Activated CD8-positive, alpha-beta memory T cell treated with anti-CD3 and anti-CD28 coated beads for 4 hours (primary cell): ENCODE measurements at places on chromosomes 4 and X.

GRCh38 chr4:95153182-95153581 is 395.4 kb downstream of the BMPR1B start:
- no peak for DNase-seq

- no peak for DNase-seq
These were observed 33.0 kb downstream of the GSTCD start for GRCh38 chr4:105741548-105741947.

DNA sequence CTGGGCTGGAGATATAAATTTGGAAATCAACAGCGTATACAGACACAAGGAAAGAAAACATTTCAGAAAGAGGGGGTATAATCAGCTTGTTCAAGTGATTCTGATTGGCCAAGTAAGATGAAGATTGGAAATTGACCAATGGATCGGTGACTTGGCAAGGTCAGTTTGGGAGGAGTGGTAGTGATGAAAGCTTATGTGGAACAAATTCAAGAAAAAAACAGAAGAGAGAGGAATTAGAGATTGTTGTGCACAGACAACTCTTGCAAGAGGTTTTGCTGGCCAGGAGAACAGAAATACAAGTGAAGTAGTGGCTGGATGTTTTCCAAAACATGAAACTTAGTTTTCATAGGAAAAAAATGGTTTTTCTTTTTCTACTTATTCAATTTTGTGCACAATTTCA is 16.3 kb downstream of the CD38 start:
- no peak for DNase-seq

GRCh38 chrX:9458516-9459078 is 6.3 kb upstream of the TBL1X start:
- DNase-seq = no peak

- no peak for DNase-seq
These were observed 6.7 kb downstream of the ARL13A start for GRCh38 chrX:100976211-100976610.

- no peak for DNase-seq
These were observed 166.9 kb downstream of the DEFB131A start for GRCh38 chr4:9611101-9611500.

- DNase-seq = no peak
These were observed 23.9 kb upstream of the RNF212 start for GRCh38 chr4:1137063-1137776.

GRCh38 chr4:139913995-139914598 is 239.9 kb downstream of the MAML3 start:
- no peak for DNase-seq

GRCh38 chr4:5460106-5460801 is 248.1 kb downstream of the EVC2 start:
- no peak for DNase-seq

DNA sequence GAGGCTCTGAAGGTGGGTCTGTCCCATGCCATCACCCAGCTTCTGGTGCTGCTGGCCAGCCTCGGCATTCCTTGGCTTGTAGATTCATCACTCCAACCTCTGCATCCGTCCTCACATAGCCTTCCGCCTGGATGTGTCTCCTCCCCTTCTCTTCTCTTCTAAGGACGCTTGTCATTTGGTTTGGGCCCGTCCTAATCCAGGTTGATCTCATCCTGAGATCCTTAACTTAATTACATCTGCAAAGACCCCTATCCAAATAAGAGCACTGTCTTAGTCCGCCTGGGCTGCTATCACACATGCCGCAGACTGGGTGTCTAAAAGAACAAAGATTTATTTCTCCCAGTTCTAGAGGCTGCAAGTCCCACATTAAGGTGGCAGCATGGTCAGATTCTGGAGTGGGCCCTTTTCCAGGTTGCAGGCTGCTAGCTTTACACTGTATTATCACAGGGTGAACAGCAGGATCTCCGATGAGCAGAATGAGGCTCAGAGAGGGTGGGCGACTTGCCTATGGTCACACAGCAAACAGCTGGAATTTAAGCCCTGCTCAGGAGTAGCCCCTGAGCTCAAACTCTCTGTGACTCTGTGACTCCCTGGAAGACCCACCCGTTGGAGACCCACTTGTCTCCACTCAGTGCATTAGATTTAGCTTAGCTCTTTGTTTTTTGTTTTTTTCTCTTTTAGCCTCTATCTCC is 113.1 kb downstream of the STK32B start:
- DNase-seq = no peak

GRCh38 chr4:105145903-105146275 is 787 bp upstream of the TET2 start:
- peak; percentile 16 for DNase-seq

- peak; percentile 14 for DNase-seq
These were observed 37.2 kb downstream of the ATP2B3 start for GRCh38 chrX:153554519-153555167.

DNA sequence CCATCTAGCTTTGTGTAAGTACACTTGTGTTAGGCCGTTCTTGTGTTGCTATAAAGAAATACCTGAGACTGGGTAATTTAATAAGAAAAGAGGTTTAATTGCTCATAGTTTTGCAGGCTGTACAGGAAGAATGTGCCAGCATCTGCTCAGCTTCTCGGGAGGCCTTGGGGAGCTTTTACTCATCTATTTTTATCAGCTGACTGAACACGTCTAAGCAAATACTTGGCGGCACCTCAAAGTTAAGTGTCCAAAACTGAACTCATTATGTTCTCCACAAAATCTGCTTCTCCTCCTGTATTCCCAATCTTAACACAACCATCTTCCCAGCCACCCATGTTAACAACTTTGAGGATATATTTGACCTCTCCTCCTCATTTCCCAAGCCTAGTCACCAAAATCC is 42.4 kb upstream of the GATB start:
- no peak for DNase-seq

GRCh38 chr4:159545556-159545955 is 442.7 kb downstream of the RAPGEF2 start:
- no peak for DNase-seq

DNA sequence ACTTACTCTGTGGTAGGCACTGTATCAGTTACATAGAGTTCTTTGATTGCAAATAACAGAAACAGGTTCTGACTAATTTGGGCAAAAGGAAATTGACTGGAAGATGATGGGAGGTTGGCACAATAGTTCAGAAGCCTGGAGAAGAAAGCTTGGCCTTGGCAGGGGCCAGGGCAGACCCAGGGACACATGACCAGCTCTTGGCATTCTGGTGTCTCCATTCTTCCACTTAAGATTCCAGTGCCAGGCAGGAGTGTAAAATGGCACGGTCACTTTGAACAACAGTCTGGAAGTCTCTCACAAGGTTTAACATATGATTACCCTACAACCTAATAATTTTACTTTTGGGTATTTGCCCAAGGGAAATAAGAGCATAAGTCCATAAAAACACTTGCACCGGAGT is 175.9 kb downstream of the BCOR start:
- no peak for DNase-seq

- DNase-seq = no peak
These were observed 518.2 kb upstream of the HTR2C start for GRCh38 chrX:114065577-114066223.

DNA sequence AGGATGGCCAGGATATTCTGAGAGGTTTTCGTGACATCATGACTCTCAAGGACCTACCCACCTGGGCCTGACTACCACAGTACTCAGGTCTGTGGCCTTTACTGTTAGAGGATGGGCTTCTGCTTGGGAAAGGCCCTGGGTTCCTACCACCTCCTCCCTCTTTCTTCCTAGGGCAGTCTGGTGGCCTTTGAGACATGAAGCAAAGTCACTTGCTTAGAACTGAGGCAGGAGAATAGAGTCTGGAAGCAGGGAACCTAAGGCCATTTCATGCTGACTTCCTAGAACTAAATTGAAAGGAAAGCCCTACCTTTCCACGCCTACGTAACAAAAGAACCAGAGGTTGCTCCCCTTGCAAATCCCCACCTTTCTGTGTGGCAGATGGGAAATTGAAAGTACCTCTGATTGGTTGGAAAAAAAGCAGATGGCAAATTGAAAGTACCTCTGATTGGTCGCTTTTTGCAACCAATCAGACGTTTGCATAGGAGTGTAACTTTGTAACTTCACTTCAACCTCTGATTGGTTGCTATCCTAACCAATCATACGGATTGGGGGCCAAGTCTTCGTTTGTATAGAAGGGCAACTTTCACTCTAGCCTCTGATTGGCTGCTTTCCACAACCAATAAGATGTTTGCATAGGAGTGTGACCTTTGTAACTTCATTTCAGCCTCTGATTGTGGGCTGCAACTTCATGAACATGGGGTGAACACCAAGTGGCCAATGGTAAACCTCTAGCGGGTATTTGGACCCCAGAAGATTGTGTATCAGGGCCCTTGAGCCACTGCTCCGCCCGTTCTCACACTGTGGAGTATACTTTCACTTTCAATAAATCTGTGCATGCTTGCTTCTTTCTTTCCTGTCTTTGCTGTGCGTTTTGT is 9.9 kb upstream of the AKAP14 start:
- no peak for DNase-seq

DNA sequence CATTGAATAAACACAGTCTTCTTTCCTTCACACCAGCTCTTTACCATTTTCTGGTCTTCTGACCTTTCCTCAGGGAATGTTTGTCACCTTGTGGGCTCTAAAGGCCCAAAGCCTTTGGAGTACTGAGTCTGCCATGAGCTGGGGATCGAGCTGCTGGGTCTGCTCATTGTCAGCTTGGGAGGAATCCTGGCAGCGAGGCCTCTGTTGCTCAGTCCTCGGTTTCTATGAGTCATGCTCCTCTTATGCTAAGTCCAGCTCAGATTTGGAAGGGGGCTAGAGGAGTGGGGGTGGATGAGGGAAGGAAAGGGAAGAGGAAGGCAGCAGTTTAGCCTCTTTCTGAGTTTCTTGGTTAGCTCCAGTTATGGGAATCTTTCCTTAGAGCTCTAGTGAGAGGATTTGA is 31.1 kb downstream of the NHSL2 start:
- DNase-seq = no peak

- no peak for DNase-seq
These were observed 62.2 kb downstream of the PRKX start for GRCh38 chrX:3651277-3651676.

GRCh38 chrX:1491851-1492349 is 39.2 kb upstream of the ASMTL start:
- no peak for DNase-seq

DNA sequence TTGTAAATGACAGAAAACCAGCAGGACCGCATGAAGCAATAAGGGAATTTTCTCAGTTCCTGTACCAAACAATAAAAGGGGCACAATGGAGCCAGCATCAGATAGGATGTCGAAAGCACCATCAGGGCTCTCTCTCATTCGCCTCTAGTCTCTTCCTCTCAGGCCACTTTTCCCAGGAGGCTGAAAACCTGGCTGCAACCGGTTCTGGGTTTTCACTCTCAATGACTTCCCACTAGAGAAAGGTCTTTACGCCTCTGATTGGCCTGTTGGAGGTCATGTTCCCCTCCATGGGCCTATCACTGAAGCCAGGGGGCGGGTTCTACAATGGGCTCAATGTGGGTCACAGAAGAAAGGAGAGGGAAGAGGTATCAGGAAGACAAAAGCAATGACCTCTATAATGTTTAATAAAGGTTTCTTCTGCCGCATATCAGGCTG is 29.3 kb downstream of the ZNF827 start:
- DNase-seq = no peak

DNA sequence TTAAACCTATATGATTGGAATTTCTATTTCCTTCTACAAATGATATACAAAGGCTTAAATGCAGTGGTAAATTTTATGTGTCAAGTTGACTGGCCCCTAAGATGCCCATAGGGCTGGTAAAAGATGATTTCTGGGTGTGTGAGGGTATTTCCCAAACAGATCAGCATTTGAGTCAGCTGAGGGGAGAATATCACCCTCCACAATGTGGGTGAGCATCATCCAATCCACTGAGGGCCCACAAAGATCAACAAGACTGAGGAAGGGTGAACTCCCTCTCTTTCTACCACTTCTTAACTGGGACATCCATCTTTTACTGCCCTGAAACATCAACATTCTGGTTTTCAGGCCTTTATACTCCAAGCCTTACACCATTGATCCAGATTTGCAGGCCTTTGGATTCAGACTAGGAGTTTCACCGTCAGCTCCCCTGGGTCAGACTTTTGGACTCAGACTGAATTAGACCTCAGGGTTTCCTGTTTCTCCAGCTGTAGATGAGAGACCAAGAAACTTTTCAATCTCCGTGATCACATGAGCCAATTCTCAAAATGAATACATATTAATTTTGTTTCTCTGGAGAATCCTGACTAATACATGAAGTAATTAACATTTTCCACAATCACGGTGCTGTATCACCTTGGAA is 1020.7 kb upstream of the SLIT2 start:
- no peak for DNase-seq

GRCh38 chrX:38768079-38768478 is 33.2 kb upstream of the MID1IP1 start:
- DNase-seq = no peak

DNA sequence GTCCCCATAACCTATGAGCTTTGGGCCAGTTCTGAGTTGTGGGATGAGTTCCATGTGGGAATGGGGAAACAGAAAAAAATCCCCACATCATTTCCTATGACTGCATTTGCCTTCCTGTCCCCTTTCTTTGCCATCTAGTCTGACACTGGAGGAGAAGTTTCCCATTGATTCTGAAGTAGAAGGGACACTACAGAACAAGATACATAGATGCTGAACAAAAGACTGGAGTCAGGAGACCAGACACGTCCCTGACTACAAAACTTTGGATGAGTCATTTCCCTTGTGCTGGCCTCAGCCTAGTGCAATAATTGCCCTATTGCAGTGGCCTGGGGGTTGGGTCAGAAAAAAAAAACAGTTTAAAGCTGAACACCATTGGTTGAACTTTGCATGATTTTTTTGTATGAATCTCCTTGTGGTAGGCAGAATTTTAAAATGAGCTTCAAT is 22.1 kb downstream of the BEX3 start:
- no peak for DNase-seq

- DNase-seq = no peak
These were observed 147.8 kb upstream of the KLF3 start for GRCh38 chr4:38516190-38516589.

GRCh38 chr4:88706574-88706973 is 8.9 kb upstream of the NAP1L5 start:
- DNase-seq = no peak

GRCh38 chrX:131955099-131955777 is 67.9 kb upstream of the STK26 start:
- DNase-seq = no peak

DNA sequence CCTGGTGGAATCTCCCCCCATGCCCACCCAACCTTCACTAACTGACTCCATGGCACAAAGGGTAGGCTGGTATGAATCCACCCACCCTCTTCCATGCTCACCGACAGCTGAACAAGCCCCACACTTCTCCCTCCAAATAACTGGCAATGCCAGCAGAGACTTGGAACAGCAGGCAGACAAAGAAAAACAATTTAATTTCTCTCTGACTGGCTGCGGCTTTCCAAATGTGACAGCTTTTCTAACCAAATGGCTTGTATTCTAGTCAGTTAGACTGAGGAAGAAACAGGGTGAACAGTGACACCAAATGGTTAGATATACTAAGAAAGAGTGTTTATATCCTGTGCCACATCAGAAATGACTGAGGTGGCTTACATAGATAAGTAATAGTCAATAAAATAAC is 199.3 kb upstream of the ADAMTS3 start:
- DNase-seq = no peak

- no peak for DNase-seq
These were observed 2.9 kb downstream of the UBA6 start for GRCh38 chr4:67697860-67698687.

- DNase-seq = no peak
These were observed 820 bp upstream of the RASL11B start for GRCh38 chr4:52861171-52861823.
